ENCODE measurements at places on chromosomes 3 and 15. TPM values are rescaled to one million over a fixed set of nuclear protein-coding genes. Genes with fewer than 3 reads are reported as not detected.
A peak's percentile ranks its signal among the peaks of the same experiment; 100 is the strongest.

The UPK1B gene
- 0.28 TPM for total RNA-seq

The CPNE4 gene
- not detected for total RNA-seq

The PSTPIP1 gene
- total RNA-seq: 0.36 TPM

DNA sequence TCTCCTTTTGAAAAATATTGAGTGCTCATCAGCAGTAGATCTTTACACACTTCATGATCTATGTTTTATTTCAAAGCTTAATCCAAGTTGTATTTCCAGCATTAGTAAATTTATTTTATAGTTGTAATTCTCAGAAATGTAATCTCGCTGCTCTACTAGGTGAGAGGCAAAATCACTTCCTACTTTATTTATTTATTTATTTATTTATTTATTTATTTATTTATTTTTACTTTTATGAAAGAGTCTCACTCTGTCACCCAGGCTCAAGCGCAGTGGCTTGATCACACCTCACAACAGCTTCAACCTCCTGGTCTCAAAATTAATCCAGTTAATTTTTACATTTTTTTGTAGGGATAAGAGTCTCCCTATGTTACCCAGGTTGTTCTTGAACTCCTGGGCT, 127.9 kb downstream of the CHL1 start:
- DNase-seq: no peak

DNA sequence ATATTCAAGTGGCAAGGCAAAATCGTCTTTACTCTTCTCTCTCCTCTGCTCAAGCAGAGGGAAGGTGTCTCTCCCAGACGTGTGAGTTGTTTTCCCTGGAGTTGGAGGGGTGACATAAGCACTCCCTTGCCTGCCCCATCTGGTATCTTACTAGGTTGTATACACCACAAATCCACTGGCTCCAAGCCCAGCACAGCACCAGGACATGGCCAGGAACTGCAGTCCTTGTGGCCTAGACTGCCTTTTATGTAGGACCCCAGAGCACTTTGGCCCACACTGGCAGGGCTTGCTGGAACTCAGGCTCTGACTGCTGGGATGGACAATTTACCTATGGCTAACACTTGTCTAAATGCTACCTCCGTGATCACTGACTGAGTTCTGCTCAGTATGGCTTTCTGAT, 34.0 kb downstream of the DZIP3 start:
- DNase-seq: peak; percentile 37

DNA sequence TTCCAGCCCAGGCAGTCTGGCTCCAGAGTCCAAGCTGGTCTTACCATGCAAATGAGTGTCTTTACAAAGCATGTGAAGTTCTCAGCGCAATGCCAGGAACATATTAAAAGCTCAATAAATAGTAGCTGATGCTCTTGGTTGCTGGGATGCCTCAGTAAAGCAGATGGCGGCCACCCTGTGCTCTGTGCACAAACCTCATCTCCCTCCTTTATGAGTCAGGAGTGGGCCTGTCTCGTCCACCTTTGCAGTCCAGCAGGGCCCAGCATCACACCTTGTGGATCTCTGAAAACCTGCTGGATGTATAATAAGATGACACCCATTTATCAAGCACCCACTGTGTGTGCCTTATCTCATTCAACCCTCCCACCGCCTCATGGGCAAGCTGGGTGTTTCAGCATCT, 42.7 kb downstream of the FAM174B start:
- no peak for DNase-seq

DNA sequence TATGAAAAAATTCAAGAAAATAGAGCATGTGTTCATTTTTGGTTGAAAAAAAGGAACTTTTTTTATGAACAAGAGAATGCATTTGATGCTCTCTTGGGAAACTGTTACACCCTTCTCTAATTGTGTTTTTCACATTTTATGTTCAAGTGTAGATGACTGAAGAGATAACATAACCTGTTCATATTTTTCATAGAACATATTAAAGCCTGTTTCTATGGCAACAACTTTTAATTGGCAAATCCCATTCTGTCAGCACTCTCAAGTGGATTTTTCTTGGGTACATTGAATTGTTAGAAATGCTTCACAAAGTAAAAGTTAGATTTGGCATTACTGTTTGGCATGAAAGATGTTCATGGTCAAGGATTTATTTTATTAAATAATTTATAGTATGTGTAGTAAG, 117.5 kb downstream of the MBNL1 start:
- no peak for DNase-seq

DNA sequence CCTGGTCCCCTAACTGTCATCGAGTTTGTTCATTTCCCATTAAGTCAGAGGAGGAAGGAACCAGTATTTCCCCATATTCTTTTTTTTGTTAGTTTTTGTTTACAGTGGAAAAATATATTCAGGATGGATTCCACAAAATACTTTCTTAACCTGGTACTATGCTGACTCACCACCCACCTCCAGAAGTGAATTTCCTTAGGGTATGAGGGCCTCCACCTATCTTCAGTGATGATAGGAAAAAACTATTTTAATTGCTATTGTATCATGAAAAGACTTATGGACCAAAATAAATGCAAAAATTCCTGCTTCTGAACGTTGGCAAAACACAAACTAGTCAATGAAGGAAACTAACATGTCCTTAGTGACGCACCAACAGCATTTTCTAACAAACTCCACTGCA, 64.2 kb upstream of the FOXP1 start:
- DNase-seq: no peak

- DNase-seq: no peak
Measured at GRCh38 chr15:56812221-56812620, 78.9 kb upstream of the ZNF280D start.

DNA sequence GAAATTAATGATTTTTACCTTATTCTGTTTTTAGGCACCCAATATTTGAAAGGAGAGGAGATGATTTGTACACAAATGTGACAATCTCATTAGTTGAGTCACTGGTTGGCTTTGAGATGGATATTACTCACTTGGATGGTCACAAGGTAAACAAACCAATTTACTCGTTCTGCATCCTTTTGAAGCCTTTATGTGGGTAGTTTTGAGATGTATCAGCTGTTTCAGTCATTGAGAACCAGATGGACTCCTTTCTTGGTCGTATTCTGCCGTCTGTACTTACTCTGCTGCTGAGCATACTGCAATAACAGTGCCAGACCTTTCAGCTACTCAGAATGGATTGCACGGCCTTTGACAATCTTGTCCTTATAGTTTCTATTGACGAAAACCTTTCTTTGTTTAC, 13.3 kb downstream of the DNAJB11 start:
- DNase-seq: peak; percentile 74
